T-helper 2 cell treated with Interferon-gamma antibody and Interleukin-4, amounts not matched to agents 5 μg/mL and 100 μg/mL, for 36 hours (primary cell): ENCODE measurements at places on chromosomes 12 and 14.

- no peak for DNase-seq
Observed at GRCh38 chr12:128991716-128992115, 138.4 kb downstream of the GLT1D1 start.

DNA sequence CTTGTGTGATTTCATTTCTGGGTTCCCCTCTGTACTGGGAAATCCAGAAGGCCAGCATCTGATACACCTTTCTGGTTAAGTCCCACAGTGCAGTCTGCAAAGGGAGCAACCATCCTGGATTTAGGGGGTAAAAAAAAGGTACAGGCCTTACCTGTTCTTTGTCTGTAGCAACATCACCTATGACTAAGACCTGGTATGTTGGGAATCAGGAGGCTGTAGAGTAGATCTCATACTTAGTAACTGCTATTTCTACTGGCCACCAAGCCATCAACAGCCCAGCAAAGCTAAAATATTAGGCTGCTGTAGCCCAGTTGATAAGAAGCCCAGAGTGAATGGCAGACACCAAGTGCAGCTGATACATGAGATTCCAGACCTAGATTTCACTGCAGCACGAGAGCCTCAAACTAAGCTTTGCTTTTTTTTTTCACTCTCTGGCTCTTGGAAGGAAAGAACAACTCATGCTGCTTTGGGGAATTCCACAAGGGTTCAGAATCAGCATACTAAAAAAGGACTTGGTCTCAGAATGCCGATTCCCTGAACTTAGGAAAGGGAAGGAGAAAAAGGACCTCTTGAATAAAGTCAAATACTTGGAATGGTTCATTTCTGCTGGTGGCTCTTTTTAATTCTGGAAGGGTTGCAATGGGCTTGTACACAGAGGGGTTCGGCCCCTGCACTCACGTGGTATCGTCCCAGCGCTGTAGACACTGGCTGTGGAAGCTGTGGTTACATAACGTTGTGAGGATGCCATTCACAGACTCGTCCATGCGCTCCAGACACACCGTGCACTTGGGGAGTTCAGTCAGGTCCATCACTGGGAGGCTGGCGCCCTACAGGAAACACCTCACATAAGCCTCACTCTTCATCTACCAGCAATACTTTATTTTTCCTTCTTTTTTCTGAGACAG, 20.5 kb downstream of the BRAP start:
- no peak for DNase-seq

DNA sequence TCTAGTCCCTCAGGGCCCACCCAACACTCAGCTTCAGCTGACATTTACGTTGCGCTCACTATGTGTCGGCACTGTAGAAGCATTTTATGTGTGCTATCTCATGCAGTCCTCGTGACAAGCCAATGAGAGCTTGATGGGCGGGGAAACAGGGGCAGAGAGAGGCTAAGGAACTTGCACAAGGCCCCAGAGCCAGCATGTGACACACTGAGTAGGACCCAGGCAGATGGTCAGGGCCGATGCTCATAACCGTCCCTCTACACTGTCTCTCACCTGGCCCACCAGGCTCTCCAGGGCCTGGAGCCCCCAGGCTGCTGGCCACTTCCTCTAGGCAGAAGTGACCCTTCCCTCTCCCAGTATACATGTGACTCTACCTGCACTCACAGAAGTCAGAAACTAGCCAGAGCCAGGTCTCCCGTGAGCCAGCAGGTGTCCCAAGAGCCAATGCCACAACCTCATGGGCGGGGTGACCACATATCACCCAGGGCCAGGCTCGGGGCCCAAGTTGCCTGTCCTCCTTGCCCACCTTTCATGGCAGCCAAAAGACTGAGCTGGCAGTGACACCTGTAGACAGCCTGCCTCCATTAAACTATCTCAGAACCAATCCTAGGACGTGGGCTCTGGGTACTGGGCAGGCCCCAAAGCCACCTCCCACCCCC, 38.3 kb downstream of the TTC7B start:
- DNase-seq, result no peak

GRCh38 chr12:50042693-50043092, 14.7 kb upstream of the ASIC1 start:
- peak; percentile 47 for DNase-seq

DNA sequence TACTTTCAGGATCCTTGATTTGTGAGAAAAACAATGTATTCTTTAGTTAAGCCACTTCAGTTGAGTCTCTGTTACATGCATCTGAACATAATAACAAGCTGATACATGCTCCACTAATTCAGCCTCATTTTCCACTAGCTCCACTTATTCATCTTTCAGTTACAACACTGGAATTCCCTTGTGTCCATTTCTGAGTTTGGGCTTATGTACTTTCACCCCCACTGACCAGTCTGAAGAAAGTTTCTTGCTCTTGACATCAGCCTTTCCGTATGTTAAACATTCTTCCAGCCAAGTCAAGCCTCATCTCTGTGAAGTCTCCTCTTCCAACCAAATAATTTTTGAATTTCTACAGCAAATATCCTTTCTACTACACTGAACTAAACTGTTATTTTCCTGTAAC, 592.5 kb upstream of the NOVA1 start:
- DNase-seq, result no peak

- no peak for DNase-seq
Observed at GRCh38 chr14:54577494-54577893, 10.6 kb downstream of the SAMD4A start.

GRCh38 chr12:106123551-106124081, 15.1 kb downstream of the NUAK1 start:
- no peak for DNase-seq

DNA sequence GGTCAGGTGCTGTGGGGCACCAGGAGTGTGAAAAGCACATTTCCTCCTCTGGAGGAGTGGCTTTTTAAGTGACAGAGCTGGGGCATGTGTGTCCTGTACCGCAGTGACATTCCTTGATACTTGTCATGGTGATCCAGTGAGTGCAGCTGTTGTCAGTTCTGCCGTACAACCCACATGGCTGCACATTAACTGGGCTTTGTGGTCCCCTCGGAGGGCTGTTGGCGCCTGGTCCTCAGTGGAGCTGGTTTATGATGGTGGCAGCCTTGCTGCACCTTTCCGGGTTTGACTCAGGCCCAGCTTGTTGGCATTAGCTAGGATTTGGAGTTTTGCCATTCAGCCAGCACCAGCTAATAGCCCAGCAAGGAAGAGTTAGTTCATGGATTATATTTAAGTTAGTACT, 77.0 kb downstream of the SLC25A47 start:
- DNase-seq, result no peak

- no peak for DNase-seq
Observed at GRCh38 chr14:47511829-47512228, 163.6 kb downstream of the MDGA2 start.

DNA sequence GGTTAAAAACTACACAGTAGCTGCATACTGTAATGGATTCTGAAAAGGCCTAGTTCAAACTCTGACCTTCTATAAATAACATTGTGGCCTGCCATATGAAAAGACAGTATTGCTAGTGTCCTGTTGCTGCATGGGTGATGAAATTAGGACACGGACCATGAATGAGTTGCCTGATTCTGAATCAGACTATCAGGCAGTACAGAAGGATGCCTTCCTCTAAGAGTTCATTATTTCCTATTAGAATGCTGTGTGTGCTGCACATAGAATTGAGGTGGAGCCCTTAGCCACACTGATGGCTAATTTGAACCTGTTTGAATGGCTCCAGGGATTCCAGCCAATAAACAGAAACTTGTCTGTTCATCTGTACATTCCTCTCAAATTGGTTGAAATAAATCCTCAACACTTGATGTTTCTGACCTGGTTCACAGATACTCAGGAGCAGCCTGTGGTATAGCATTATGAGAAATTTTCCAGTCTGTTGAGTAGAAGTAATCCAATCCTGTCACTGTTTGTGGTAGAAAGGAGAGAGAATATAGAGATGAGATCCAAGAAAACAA, 483.2 kb downstream of the APAF1 start:
- DNase-seq, result no peak

DNA sequence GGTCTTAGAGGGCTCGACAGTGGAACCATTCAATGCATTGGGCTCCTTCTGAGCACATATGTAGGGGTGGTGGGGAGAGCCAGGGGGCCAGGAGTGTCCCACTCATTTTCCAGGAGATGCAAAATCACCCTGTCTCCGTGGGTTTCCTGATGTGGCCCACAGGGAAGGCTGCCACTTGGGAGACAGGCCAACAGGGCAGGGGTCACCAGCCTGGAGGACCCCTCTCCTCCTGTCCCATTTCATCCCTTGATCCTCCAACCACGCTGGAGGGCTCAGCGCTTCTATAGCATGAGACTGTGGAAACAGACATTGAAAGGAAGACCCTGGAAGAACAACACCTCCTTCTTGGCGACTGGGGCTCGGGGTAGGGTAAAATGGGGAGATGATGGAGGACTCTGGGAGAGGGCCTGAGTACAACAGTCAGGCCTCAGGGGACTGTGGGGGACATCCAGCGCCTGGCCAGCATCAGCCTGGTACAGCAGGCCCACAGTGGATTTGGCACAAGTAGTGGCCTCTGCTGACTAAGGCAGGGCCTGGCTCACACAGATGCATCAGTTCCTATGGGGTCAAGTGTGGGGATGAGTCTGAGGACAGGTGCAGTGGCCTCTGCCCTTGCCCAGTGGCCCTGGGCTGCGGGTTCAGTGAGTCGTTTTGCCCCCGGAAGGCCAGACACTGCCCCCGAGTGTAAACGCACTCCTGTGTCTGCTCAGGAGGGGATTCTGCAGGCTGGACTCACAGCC, 68.0 kb downstream of the PRIMA1 start:
- no peak for DNase-seq

DNA sequence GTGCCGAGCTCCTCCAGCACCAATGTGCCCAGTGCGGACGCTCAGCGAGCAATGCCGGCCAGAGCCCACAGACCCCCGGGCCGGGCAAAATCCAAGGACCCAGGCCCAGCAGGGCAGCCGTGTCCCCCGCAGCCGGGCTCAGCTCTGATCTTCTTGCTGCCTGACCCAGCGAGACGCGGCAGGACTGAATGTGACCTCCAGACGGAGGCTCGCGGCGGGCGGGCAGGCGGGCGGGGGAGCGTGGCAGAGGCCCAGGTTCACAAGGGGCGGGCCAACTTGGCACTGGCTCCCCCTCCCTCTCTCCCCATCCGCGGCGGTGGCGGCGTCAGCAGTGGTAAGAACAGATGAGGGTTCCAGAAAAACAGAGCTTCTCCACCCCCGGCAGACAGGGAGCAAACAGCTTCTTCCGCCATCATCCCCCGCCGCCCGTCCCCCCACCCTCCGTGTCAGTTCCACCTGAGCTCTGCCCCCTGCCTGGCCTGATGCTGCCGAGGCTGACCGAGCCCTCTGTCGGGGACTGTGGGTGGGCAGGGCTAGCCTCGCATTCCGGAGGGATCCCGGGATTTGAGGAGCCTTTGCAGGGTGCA, 94.3 kb downstream of the RFLNA start:
- peak; percentile 53 for DNase-seq

- no peak for DNase-seq
Observed at GRCh38 chr14:89228921-89229639, 188.0 kb downstream of the FOXN3 start.

- DNase-seq, result no peak
Observed at GRCh38 chr14:91164676-91165075, 50.8 kb downstream of the DGLUCY start.

DNA sequence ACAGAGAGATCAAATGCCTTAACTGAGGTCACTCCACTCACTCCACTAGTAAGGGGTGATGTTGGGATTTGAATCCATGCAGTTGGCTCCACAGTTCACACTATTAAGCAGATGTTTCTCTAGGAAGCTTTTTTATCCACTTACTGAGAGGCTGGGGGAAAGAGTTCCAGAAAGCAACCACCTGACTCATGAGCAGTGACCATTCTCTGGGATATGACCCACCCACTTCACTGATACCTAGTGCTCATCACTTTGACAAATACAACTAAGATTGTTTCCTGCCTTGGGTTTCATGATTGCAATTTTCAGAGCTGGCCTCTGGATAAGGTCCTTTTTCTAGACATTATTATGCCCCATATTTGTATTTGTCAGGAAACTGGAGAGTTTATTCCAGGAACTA, 152.1 kb upstream of the PLEKHG7 start:
- no peak for DNase-seq

GRCh38 chr12:3592856-3593625, 102.0 kb downstream of the PRMT8 start:
- no peak for DNase-seq

DNA sequence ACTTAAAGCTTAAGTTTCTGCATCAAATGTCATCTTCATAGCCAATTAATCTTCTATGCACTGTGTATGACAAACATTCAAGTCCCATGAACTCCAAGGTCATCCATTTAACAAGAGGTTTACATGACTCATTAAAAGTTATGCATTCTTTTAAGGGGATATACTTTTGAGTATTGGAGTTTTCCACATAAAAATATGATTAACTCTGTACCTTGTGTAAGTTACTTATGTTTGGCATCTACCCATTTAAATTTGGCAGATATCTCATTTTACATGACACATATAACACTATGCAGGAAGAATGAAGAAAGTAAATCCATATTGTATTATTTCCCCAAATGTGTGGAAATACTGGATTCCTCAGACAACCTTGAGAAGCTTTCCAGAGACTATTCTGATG, 240.2 kb downstream of the PAX9 start:
- DNase-seq, result no peak

DNA sequence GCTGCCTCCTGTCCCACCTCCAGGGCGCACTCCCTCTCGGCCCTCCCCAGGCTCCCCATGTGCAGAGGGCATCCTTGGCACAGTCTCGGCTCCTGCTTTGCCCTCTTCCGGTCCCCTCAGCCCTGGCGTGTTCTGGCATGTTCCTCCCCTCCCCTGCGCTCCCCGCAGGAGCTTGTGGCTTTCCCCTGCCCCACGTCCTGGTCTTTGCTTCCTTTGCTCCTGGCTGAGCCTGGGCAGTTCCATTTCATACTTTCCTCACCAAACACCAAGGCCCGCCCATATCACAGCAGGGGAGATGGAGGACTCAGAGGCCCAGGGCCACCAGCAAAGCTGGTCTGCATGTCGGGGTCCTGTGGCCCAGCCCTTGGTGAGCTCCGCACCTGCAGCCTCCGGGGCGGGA, 56.0 kb downstream of the FBRSL1 start:
- no peak for DNase-seq

DNA sequence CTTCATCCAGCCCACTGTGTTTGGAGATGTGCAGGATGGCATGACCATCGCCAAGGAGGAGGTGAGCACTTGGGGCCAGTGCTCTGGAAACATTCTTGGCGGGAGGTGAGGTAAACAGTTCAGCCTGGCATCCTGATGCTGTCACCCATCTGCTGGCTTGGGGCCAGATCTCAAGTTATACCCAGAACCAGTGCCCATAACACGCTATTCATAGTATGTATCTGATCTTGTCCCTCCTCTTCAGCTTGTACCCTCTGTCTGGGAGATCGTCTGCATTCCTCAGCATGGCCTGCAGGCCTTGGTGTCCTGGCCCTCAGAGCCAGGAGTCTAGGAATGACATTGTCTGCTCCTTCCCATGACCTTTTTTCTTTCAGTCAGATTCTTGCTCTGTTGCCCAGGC, 31.4 kb downstream of the ALDH2 start:
- DNase-seq, result no peak

- DNase-seq, result no peak
Observed at GRCh38 chr12:54415221-54415929, 3.7 kb downstream of the ITGA5 start.

- DNase-seq, result no peak
Observed at GRCh38 chr14:55267820-55268219, 3.4 kb upstream of the FBXO34 start.

- no peak for DNase-seq
Observed at GRCh38 chr12:110639336-110640141, 25.6 kb downstream of the TCTN1 start.
